Stimulated activated CD4-positive, alpha-beta T cell treated with anti-CD3 and anti-CD28 coated beads, Interleukin-4, amount 100 ng/mL, for 24 hours (primary cell): ENCODE measurements at places on chromosomes 5 and 9.
A peak's percentile ranks its signal among the peaks of the same experiment; 100 is the strongest.

- DNase-seq, result peak; percentile 70
Measured at GRCh38 chr5:170273968-170274710, 23.4 kb downstream of the LCP2 start.

- DNase-seq, result no peak
Measured at GRCh38 chr5:138955671-138956295, 80.6 kb upstream of the LRRTM2 start.

GRCh38 chr9:6495466-6495865 is 82.5 kb downstream of the UHRF2 start:
- no peak for DNase-seq

DNA sequence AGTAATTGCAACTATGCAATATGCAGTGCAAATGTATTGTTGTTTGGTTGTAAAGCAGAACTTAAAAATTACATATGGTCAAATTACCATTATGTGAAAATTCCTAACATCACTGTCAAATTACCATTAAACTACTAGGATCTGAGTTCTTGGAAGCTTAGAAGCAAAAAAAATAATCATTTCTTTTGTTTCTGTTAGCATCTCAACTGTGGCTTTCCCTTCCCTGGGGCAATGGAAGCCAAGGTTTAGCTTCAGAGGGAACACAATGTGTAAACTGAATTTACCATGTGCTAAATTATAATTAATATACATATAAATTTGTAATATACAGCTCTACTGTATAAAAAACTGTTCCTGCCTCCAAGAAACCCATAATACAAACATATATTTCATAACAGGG is 159.4 kb downstream of the GNAQ start:
- DNase-seq, result no peak

DNA sequence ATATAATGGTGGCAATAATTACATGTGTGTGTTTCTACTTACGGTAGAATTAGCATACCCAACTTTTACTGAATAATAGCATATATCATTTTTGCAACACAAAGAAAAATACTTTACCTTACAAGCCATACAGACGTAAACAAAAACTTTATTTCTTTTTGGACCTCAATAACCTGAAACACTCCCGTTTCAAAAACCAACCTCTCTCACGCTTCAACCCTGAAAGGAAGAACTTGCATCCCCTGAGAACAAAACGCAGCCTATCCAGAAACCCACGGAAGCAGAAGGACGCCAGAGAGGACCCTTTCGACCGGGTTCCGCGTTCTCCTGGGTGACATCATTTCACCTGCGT is at the start of gene RNF38:
TSS of gene RNF38 (minus strand) at position 290 of the 352 bp plus-strand sequence. CDS start at position 129, 161 bp downstream.
- DNase-seq, result peak; percentile 62

DNA sequence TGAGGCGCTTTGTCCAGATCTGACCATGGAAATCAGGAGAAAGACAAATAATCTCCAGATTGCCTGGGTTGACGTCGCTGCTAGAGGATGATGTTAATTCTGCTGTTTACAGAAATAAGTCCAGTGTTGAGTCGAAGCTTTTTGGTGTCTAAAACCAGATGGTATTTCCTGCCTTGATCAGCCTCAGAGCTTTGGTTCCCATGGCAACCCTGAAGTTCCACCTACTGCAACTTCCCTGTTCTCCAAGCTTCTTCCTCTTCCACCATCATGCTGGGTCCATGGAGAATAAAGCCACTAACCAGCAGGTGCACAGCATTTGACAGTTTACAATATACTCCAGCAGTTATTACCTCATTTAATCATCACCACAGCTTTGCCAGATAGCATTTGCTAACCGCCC is 18.0 kb upstream of the GABBR2 start:
- DNase-seq, result no peak

DNA sequence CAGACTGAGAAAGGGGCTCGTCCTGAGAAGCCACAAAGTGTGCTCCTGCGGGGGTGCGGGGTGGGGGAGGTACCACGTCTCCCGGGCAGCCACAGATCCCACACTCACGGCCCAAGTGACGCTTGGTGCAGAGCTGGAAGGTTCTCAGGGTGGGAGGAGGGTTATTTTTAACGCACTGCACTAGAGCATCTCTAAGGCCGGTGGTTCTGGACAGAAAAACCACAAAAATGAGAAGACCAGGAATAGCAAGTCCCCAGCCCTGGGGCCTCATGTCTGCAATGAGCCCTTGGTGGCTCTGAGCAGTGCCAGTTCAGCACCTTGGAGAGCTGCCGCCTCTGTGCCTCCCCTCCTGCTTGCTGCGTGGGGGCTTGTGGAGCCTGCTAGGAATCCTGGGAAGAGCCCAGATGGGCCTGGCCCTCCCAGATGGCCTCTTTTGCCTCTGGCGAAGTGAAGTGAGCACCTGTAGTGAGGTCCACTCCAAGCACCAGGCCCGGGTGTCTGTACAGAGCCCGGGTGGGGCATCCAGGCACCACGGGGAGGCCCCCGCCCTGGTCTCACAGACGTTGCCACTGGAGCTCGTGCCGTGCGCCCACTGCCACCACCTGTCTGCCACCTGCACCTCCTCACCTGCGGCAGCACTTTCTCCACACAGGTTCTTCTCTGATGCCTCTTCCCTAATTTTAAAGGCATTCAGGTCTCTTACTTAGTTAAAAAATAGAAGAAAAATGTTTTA is 48.9 kb upstream of the CACNA1B start:
- DNase-seq, result no peak

DNA sequence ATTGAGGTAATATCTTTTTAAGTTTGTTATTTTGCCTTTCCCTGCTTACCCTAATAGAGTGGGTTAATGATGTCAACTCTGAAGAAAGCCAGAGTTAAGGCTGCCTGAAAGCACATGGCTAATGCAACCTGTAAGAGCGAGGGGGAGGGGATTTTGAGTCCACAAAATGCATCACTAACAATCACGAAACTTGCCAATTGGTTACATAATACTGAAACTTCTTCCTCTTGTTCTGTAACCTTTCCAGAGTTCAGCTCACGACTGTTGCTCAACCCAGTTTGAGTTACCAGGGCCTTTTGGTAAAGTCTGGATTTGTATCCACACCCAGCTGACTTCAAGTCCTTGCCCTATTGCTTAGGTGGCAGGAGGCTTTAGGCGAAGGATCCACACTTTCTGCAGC is 308.8 kb downstream of the EFNA5 start:
- DNase-seq, result no peak

GRCh38 chr5:145554399-145554798 is 280.7 kb downstream of the PRELID2 start:
- no peak for DNase-seq

GRCh38 chr5:148823871-148824270 is 2.5 kb upstream of the ADRB2 start:
- DNase-seq, result no peak

GRCh38 chr9:89498852-89499480 is 1.1 kb upstream of the SEMA4D start:
- no peak for DNase-seq

- DNase-seq, result no peak
Measured at GRCh38 chr5:151580858-151581257, 10.3 kb downstream of the FAT2 start.
